ENCODE measurements at places on chromosomes 4 and X.

GRCh38 chr4:146847345-146847744, 98.3 kb downstream of the TTC29 start:
- DNase-seq: no peak

DNA sequence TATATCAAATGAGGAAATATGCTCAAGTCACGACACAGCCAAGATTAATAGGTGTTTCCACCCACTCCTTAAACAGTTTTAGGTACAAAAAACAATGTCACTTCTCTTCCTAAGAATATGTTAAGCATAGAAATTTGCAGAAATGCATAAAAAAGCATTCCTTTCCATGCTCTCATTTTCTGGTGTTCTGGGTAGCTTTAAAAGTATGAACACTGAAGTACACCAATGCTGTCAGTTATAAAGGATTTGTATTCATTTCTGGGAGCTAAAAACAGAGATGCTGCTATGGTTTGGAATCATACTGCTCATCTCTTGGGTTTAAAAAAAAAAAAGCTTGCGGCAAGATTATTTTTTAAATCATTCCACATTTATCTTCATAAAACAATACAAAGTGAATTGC, 20.8 kb downstream of the SH3RF1 start:
- no peak for DNase-seq

- DNase-seq: no peak
Observed at GRCh38 chr4:73528171-73528570, 46.6 kb downstream of the AFM start.

- DNase-seq: no peak
Observed at GRCh38 chr4:4782969-4783368, 76.5 kb upstream of the MSX1 start.

DNA sequence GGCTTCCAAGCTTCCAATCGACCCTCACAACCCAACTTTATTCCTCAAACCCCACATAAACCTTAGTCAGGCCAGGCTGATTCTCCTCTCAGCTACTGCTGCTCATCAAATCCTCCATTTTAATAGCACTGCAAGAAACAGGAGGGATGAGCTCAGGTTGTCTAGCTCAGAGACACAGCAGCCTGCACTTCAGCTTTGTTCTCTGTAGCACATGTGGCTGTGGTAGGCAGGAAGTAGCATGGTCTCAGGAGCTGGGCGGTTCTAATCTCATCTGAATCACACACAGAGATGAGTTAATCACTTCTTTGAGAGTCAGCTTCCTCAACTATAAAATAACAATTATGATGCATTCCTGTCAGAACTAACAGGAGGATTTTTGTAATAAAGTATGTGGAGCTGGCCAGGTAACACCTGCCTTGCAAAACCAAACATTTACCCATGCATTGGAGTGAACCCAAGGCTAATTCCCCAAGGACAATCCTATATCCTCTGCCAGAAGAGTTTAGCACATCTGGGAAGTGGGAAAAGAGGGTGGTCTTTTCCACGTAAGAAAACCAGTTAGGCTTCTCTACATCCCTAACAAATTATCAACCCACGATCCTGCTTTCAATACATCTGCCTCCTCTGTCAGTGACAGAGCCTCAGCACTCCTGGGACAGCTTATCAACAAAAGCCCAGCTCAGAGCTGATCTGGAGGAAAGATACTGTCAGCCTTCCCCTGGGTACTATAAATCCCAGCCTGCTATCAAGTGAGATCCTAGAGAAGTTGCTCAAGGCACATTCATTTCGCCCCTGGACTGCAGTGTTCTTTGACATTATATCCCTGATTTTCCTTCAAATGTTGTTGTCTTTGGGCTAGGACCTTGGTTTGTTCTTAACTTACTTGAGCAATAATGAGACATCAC, 32.8 kb downstream of the ELOVL6 start:
- peak; percentile 56 for DNase-seq
